ENCODE measurements at places on chromosomes 13 and 19. TPM values are rescaled to one million over a fixed set of nuclear protein-coding genes. Genes with fewer than 3 reads are reported as not detected.

- DNase-seq: no peak
Observed at GRCh38 chr13:101757446-101758039, 305.1 kb downstream of the ITGBL1 start.

MPV17L2 gene
- total RNA-seq: 14.8 TPM

DNA sequence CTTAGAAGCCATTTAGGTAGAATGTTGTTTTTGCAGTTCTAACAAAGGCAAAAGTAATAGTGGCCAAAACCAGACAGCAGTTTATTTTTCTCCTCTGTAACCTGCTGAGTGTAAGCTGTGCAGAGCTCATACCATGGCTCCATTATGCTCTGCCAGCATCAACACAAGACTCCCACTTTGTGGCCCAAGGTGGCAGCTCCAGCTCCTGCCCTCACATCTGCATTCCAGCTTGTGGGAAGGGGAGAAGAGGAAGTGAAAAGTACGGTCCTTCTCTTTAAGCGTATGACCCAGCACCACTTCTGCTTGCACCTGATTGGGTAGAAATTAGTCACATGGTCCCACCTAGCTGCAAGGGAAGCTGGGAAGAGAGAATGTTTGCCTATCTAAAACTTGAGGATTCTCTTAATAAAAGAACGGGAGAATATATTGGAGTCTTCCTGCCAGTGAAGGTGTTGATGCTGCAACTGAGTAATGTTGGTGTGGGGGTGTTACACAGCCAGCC, 19.2 kb downstream of the ADGRE1 start:
- no peak for DNase-seq

DNA sequence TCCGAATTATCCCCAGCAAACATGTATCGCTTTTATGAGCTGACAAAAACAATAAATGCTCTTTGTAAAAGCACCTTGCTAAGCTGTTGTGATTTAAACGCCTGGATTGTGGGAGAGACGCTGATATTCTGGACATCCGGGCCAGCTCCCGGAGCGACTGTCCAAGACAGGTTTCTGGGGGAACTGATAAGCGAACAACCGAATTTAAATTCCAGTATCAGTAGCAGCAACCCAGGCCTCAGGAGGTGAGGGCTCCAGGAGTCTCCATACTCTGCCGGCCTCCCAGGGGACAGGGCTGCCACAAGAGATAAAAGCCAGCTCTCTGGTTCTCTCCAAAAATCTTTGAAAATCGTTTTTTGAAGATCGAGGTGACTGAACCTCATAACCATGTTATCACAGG, 50.3 kb upstream of the VSTM2B start:
- no peak for DNase-seq

DNA sequence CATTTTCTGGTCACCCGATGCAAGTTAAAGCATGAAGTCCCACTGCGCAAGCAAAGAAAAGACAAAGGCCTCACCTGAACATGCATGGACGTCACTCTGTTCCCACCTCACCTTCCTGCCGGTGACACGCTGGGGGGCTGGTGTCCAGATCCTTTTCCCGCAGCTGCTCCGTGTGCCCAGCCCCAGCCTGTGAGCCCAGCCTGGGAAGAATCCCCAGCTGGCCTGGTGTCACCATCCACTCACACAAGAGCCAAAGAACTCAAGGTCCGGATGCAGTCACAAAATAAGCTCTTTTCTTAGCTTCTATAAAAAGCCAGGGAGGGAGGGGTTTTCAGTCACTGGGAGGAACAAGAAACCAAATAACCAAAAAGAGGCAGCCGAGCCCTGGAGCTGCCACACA, 249.9 kb downstream of the COL4A1 start:
- no peak for DNase-seq

COX6B2 gene
- total RNA-seq: not detected

SYNGR4 gene
- total RNA-seq: not detected

SIRT6 gene
- total RNA-seq: 11.8 TPM

DNA sequence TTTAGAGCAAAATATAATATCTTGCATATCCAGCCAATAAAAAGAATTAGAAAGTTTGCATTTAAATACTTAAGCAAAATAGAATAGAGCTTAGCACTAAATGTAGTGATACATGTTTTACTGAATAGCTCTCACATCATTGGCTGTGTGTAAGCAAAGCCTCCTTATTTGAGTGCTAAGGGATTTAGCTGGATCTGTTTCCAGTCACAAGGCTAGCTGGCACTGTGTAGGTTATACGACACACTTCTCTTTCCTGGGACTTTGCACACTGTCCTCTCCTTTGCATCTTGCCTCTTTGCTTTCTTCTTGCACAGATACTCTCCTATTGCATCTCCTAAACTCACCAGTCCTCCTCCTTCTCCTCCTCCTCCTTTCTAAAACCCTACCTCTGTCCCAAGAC, 423.8 kb downstream of the KLF5 start:
- DNase-seq: no peak

TEX101 gene
- total RNA-seq: not detected

DNA sequence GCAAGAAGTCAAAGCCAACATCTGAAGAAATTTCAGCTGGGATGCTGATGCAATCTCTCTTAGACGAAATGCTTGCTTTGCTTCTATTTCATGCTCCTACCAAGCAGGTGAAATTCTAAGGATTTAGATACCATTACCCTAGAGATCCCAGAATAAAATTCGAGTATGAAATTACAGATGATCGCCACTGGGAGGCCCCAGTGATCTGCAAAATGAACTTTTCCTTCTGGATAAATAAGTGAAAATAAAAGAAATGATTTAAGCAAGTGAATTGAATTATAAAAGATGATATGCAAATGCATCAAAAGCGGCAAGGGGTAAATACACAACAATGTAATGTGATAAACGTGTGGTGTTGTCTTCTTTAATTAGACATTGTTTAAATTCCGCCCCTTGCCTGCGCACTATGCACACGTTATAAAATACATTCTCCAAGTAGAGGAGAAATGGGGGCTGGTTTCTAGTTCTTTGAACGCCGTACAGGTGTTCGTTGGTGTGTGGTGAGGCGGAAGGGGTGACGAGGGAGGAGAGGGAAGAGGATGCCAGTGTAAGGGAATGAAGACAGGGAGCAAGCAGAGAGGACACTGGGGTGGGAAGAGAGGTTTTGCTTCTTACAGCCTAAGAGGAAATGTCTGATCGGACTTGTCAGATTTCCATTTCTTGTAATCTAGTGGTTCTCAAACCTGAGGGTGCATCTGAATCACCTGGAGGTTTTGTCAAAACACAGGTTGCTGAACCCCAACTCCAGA, 58.0 kb downstream of the ERCC5 start:
- DNase-seq: no peak

RNF113B gene
- not detected for total RNA-seq

GRCh38 chr13:27593267-27593666, 27.1 kb downstream of the LNX2 start:
- DNase-seq: no peak

GRCh38 chr13:84431646-84432045, 549.4 kb upstream of the SLITRK1 start:
- no peak for DNase-seq

GRCh38 chr13:97561182-97561581, 127.2 kb downstream of the RAP2A start:
- no peak for DNase-seq

DNA sequence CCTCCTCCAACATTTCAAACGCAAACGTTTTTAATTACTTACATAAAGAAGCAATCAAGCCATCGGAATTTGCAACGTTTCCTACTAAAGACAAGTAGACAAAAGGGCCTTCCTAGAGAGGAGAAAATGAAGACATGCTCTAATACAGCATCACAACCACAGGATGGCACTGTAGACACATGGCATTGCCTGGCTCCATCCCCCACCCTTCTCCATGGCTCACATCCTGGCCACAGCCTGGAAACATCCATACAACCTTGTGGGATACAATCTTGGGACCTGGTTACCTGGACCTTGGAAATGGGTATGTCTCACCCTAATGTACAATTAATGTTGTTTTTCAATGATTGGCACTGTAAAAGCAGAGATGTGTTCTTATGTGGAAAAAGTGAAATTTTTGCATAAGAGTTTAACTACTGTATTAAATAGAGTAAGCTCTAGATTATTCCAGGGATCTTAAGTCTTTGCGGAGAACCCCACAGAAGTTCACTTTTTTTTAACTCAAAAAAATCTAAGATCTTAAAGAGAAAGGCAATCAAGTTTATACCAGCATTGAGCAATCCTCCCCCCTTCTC, 21.5 kb downstream of the EBPL start:
- DNase-seq: peak; percentile 33

ZNF573 gene
- total RNA-seq: 6.9 TPM

GRCh38 chr19:11979527-11979926, 14.7 kb downstream of the ZNF763 start:
- no peak for DNase-seq

DNA sequence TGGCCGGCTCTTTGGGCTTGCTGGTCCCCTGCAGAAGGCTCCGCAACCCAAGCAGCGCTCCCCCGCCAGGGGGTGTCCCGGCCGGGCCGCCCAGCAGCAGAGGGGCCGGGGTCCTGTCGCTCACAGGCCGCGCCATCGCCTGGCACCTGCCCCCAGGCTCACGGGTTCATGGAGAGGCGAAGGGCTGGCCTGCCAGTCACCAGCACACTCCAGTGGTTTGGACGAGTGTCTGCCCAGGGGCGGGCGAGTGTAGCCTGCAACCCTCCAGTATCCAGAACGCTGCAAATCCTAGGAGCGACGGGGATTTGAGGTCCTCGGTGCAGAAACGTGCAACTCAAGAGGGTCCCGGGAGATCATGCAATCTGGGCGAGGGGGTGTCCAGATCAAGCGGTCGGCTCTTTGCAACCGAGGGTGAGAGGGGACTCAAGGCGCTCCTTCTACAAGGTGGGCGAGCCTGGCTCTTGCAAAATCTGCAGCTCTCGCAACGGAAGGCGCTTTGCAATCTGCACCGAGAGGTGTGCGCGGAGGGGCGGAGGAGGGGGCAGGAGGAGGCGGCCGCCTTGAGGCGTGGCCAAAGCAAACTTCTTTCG, at the start of gene DBP:
Gene DBP (minus strand): TSS at position 521 of the 590 bp plus-strand sequence. CDS start 385 bp downstream, at position 136.
- DNase-seq: no peak
